ENCODE measurements at places on chromosomes 4 and X.

GRCh38 chr4:98573791-98574190, 84.6 kb downstream of the TSPAN5 start:
- DNase-seq = no peak

GRCh38 chrX:7689791-7690412, 153.1 kb upstream of the VCX start:
- DNase-seq = no peak

GRCh38 chr4:110306303-110306702, 107.9 kb upstream of the ELOVL6 start:
- DNase-seq = peak; percentile 40

DNA sequence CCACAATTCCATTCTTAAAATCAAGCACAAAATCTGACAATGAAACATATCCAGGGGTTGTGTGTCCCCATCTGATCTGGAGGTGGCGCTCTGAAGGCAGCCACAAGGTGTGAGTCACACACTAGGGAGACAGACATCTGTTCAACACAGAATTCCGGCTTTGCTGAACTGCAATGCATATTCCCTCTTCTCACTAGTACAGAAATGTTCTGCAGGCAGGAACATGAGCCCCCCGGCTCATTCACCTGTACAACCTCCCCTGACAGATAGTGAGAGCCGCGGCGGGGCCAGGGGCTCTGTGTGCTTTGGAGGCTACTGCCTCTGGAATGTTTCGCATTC, 41.9 kb downstream of the WDR1 start:
- DNase-seq = peak; percentile 20

DNA sequence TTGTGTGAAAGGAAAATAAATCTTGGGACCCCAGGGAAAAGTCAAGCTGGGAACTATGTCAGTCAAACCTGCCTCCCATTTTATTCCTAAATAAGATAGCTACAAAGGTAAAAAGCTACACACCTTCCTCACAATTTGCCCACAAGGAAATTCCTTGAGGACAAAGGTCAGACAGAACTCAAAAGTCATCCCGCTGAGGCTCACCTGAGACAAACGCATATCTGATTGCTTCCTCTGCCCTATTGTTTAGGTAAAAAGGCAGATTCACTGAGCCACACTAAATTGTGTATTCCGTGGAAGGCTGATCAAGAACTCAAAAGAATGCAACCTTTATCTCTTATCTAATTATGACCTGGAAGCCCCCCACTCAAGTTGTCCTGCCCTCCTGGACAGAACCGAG, 58.7 kb upstream of the MAML3 start:
- DNase-seq = no peak

DNA sequence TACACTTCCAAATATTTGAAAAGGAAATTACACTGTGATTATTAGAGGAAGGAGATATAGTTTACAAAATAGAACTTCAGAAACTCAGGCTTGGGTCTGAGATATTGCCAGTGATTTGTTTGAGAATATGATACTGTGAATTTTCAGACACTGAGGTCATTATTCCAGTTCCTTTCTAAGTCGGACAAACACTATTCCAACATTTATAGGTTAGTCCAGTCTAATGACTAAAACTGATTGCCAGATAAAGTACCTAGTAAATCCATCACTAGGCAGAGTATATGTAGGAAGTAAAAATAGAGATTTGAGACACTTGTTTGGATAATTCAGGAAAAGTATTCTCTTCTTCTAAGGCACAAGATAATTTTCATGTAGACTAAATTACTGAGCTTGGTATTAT, 13.2 kb downstream of the MTTP start:
- DNase-seq = no peak

GRCh38 chrX:46634577-46634976, 61.0 kb downstream of the CHST7 start:
- DNase-seq = no peak

- DNase-seq = peak; percentile 75
Measured at GRCh38 chrX:107135049-107135964, 16.7 kb upstream of the RBM41 start.

DNA sequence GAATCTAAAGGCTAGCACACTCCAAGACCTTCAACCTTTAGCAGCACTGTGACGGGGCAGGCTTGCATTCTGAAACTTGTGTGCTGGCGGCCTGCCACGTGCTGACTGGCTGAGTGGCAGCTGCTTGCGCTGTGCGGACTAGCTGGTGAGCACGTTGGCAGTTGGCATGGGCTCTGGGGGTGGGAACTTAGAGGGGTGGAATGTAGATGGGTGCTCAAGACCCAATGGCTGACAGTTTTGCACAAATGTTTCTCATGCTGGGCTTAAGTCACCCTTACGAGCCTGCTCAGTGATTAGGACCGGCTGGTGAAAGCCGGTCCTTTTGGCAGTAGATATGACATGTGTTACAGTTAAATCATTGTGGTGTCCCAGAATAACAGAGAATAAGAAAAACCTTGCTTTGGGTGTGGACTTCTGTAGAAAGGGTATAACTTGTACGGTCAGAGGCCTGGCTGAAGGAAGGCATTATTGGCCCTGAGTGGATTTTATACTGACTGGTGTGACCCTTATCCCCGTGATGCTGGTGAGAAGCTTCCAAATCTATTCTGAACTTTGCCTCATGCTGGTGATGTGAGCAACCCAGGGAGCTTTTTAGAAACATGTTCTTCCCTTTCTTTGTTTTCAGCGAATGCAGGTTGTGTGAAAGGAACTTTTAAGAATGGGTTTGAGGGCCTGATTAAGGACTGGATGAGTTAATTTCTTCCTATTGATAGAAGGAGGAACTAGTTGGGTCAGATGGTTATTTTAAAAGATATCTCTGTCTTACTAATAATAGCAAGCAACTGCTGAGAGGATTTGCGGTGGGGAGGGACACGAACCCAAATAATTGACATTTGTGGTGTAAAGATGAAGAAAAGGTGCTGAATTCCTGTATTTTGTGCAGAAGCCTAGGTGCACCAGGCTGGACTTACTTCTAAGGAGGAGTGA, 107.4 kb upstream of the SLC4A4 start:
- peak; percentile 82 for DNase-seq

- DNase-seq = peak; percentile 13
Measured at GRCh38 chr4:153465140-153465539, 1.0 kb upstream of the TMEM131L start.

DNA sequence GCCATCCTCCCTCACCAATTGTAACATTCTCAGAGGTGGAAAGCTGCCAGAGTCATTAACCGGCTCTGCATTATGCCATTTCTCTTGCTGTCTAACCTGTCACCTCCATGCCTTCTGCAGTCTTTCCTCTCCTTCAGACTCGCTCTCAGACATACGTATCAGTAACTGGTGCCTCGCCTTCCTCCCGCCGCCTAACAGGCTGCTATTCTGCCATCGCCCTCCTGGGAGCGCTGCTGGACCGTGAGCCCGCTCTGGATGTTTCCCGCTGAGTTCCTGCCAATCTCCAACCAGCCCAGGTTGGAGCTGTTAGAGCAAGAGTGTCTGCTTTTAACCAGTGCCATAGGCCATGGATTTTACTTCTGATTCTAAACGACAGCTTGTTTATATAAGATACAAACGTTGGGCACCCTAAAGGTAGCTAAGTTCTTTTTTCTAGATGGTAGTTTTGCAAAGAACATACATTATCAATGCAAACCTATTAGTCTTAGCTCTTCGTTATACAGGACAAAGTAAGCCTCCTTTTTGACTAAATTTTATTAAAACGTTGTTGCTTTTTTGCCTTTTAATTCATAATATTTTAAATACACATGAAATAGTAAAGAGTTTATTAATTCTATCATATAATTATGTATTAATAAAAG, 59.5 kb upstream of the NEIL3 start:
- DNase-seq = peak; percentile 72

- DNase-seq = peak; percentile 49
Measured at GRCh38 chrX:22406201-22406737, 133.6 kb downstream of the CBLL2 start.

- DNase-seq = no peak
Measured at GRCh38 chr4:1412376-1413203, 6.3 kb upstream of the NKX1-1 start.

- no peak for DNase-seq
Measured at GRCh38 chrX:46179748-46180147, 365.5 kb downstream of the ZNF674 start.

DNA sequence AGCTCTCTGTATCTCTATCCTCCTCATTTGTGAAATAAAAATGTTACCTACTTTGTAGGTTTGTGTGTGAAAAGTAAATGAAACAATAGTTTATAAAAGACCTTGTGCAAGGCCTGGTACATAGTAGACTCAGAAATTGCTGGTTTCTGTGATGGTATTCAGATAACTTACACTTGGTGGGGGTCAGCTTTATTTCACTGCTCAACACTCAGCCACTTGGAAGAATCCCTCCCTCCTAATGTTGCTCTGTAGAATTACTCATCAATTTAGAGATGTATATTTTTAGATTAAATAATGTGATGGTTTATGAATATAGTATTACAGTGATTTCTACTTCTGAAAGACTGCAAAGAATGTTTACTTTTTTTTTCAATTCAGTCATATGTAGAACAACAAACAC, 32.7 kb downstream of the SMARCAD1 start:
- no peak for DNase-seq

- no peak for DNase-seq
Measured at GRCh38 chrX:54808109-54808604, 612 bp downstream of the MAGED2 start.

- DNase-seq = no peak
Measured at GRCh38 chr4:180949424-180950213, 1293.6 kb upstream of the TENM3 start.

GRCh38 chr4:97892592-97893266, 250.5 kb downstream of the STPG2 start:
- DNase-seq = no peak

DNA sequence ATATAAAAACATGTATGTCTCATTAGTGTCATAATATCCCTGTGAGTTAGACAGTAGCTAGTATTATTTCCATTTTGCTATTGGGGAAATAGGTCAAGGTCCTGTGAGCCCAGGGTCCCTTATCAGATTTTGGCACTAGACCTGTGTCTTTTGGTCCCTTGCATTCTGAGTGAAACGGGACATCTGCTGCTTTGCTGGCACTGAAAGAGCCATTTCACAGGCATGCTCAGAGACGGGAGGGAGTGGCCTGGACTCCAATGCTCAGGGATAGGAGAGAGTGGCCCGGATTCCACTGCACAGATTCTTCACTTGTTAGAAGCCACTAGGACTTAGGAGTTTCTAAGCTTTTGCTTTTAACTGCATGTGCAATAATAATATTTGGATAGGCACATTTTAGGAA, 177.2 kb downstream of the TSPAN5 start:
- DNase-seq = no peak

- peak; percentile 31 for DNase-seq
Measured at GRCh38 chr4:105122350-105122749, 24.3 kb upstream of the TET2 start.

DNA sequence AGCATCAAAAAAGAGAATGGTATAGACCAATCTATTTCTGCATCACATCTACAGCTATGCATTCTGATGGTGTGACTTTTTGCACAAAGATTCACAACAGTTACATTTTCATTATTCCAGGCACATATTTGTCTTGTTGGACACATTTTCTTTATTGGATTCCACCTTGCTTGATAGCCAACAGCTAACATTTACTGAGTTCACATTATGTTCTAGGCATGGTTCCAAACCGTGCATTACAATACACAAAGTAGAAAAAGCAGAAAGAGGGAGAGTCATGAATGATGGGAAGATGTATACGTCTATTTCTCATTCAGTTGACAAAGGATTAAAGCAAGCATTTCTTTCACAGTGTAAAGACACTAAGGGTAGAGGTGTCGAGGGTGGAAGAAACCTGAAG, 22.9 kb upstream of the CLGN start:
- no peak for DNase-seq

- no peak for DNase-seq
Measured at GRCh38 chrX:70432936-70433847, 10.1 kb downstream of the GDPD2 start.

DNA sequence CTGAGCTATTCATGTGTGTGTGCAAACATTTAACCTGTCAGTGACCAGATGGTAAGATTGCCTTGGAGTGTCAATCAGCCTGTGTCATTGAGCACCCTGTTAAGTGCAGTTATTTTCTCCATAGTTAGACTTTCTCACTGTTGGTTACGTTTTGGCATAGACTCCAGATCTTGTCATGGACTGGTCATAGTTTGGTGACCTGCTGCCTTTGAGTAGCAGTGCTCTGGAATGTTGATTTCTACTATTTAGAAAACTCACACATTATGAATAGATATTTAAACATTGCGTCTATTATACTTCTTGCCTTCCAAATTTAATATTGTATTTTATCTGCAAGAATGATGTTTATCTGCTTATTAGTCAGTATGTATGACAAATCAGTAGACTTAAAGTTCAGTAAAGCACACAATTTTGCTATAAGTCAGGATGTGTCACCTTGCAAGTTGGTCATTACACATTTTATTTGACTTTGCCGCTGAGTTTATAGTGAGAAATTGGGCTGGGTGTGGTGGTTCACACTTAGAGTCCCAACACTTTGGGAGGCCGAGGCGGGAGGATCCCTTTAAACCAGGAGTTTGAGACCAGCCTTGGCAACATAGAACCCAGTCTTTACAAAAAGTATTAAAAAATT, 42.4 kb downstream of the KIAA0232 start:
- DNase-seq = peak; percentile 24

DNA sequence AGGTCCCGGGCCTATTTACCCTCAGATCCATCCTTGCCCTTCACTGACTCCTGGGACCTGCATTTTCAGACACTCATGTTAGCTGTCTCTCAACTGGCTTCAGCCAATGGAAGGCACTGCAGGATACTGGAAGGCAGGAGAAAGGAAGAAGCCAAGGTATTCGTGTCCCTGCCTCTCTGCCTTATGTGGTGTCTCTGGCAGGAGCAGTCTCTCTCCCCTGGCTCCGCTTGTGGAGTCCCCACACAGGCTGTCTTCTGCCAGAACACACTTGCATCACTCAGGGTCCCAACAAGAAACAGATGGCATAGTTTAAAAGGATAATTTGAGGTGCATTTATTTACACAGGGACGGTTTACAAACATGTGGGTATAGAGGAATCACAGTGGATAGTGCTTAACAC, 21.6 kb upstream of the MAPK10 start:
- no peak for DNase-seq

DNA sequence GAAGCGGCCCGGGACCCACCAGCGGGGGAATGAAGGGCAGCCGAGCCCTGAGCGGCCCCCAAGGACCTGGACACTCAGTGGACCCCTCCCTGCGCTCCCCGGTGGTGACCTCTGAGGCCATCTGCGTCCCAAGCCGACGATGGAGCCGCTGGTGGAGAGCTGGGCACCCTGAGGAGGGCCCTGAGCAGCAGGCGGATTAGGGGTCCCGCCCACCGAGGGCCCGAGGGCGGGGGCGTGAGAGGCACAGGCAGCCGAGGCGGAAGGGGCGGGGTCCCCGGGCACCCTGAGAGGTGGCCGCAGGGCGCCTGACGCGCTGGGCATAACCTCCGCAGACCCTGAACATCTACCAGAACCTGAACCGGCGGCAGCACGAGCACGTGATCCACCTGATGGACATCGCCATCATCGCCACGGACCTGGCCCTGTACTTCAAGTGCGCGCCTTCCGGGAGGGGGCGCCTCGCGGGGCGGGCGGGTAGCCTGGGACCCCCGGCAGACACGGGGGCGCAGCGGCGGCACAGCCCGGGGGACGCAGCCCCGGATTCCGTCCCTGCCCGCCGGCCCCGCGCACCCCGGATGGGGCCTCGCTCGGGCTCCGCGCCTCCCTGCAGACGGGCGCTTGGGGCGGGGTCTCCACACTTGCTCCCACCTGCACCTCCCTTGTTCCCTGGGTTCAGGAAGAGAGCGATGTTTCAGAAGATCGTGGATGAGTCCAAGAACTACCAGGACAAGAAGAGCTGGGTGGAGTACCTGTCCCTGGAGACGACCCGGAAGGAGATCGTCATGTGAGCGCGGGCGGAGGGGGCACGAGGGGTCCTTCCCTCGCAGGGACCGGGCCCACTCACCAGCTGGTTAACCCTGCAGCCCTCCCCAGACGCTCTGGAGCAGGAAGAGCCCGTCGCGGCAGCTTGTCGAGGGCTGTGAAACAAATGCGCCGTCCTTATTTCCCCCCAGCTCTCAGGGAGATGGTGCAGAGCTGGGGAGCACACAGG, 10.3 kb downstream of the ATP5ME start:
- DNase-seq = no peak

All from fibroblast of the aortic adventitia (primary cell).